ENCODE measurements at places on chromosomes 6 and 20.

DNA sequence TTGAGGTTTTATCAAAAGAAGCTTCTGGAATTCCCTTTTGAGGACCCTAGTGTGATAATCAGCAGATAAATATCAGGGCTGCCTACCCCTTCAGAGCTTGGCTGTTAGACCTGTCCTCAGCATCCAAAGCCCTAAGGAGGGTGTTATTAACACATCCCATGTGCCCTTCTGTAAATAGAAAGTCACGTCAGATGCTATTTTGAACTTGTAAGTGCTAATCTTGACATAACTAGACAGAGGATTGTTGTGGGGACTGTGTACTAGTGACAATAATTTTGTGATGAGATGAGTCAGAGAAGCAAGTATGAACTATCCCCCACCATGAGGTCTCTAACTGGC, 4.9 kb upstream of the LAMA4 start:
- no peak for DNase-seq

- DNase-seq: no peak
Measured at GRCh38 chr6:166004471-166004870, 163.2 kb downstream of the TBXT start.

GRCh38 chr6:10399451-10399850, 15.4 kb downstream of the TFAP2A start:
- no peak for DNase-seq

DNA sequence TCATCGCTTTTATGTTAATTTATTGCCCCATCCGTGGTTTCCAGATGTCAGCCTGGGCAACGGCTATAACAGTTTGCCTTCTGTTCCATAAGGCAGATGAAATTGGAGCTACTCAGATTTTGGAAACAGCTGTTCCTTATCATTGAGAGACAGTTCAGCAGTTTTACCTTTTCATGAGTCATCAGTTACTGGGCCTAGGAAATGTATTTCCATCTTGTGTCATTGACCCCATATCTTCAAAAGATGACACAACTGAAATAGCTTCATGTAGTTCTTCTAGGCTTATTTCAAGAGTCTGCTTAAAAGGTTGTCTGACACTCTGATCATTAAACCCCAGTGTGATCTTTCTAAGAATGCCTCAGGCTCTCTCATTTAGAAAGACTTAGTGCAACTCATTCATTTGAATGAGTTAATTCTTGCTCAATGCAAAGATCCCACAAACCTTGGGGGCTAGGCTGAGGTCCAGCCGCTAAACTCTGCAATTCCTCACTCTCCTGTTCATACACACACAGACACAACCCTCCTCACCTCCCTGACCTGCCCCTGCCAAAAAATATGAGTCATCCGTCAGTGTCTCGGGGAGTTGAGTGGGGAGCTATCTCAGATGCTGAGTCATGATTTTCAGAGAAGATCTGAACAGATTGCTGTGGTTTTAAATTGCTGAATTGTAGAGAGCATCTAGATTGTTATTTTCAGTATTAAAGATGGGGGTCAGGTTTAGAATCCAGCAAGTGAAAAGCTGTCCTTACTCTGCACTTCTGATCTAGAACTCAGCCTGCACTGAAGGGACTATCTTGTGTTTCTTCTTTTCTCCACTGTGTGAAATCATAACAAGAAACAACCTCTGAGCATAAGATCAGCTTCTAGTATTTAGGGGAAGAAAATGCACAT, 61.8 kb downstream of the RPP40 start:
- peak; percentile 42 for DNase-seq

GRCh38 chr6:108132863-108133262, 33.0 kb upstream of the NR2E1 start:
- DNase-seq: no peak

DNA sequence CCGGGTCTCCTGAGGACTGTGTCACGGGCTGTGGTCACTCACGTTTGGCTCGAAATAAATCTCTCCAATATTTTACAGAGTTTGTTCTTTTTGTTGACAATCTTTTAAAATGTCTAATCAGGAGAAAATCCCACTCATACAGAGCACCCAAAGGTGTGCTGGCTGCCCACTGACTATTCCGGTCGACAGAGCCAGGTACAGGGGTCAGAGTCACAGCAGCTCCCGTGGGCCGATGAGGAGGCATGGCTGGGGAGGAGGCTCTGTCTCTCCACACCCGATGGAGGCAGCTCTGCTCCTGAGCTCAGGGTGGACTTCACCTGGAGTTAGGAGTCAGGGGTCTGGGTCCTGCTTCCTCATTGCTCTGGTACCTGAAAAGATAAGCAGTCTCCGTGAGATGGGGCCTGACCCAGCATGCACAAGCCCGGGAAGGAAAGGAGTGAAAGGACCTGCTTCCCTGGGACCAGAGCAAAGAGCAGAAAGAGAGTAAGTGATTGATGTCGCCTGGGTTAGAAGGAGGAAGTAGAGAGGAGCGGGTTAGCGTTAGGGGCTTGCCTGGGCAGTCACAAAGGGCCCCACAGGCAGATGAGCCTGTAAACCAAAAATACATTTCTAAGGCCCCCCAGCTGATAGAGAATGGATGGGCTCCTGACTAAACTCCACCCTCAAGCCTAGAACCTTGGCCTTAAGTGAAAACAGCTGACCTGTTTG, 53.5 kb upstream of the UNC93A start:
- DNase-seq: no peak

- DNase-seq: no peak
Measured at GRCh38 chr6:63864671-63865318, 229.2 kb downstream of the PHF3 start.

GRCh38 chr6:37876843-37877242, 57.3 kb downstream of the ZFAND3 start:
- no peak for DNase-seq

DNA sequence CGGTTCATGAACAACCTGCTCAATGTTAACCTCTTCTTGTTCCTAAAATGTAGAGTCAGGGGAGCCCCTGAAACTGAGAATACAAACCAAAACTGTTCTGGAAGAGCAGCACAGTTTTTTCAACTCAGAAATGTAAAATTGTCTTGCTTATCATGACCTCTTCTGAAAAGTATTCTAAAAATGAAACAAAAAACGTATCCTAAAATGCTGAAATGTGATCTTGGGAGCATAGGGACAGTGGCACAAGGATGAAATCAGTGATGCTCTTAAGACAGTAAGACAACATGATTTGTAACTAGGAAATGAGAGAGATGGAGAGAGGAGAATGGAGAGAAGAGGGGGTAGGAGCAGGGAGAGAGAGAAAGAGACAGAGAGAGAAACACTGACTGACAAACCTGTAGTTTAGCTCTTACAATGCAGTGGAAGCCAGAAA, 27.5 kb downstream of the NCOA7 start:
- no peak for DNase-seq

Data from stimulated activated CD8-positive, alpha-beta memory T cell treated with anti-CD3 and anti-CD28 coated beads, Interleukin-2, amount 100 ng/mL, for 48 hours (primary cell).